ENCODE measurements at places on chromosomes 7 and 10.
A peak's percentile ranks its signal among the peaks of the same experiment; 100 is the strongest.

DNA sequence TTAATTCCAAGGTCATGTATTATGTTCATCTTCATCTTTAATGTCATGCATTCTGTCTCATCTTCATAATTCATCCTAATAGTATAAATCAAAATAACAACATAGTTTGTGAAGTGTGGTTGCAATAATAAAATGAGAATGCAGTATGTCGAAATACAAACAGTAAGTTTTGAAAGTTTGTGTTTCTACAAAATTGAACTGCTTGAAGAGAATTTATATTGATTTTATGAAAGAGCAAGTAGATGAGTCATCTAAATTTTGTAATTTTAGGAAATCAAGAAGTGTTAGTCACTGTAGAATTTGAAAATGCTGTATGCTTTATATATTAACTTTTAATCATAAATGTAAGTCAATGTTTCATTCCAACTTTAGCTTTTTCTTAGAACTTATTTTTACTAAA is 190.5 kb upstream of the PPP1R3A start:
- H3K27me3 ChIP-seq: no peaks in the 10 kb centered on the region
- no peak for DNase-seq
- H3K36me3 ChIP-seq: no peaks in the 10 kb centered on the region

- no peak overlapping the region for H3K4me3 ChIP-seq
- peak overlapping the region; percentile 91 for H3K27ac ChIP-seq
- H3K4me1 ChIP-seq: peaks cover 62% of the 10 kb centered on the region
- no peaks in the 10 kb centered on the region for H3K27me3 ChIP-seq
- peak; percentile 34 for DNase-seq
- peaks cover 6% of the 10 kb centered on the region for H3K36me3 ChIP-seq
Measured at GRCh38 chr10:112958275-112958995, 8.4 kb downstream of the TCF7L2 start.

DNA sequence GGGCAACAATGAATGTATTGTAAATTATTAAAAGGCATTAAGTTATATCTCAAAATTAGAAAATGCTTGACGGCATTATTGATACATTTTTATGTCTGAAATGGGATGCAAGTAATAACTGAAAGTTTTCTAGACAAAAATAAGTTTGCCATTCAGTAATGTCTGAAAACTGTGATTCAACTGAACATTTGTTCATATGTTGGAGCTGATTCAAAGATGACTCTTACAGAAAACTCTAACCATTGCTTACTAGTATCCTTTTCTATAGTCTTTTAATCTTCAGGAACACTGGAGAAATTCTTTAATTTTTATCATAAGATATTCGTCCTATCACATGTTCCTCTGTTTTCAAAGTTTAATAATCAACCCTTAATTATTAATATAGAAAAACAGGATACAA is 71.1 kb upstream of the TFEC start:
- no peak for DNase-seq
- H3K4me3 ChIP-seq: no peak overlapping the region
- no peak overlapping the region for H3K27ac ChIP-seq
- no peaks in the 10 kb centered on the region for H3K4me1 ChIP-seq
- no peaks in the 10 kb centered on the region for H3K27me3 ChIP-seq

GRCh38 chr7:33964417-33965182 is 59.3 kb downstream of the BMPER start:
- H3K4me3 ChIP-seq: no peak overlapping the region
- no peaks in the 10 kb centered on the region for H3K36me3 ChIP-seq
- H3K27me3 ChIP-seq: peaks cover 3% of the 10 kb centered on the region
- no peak overlapping the region for H3K27ac ChIP-seq
- no peaks in the 10 kb centered on the region for H3K4me1 ChIP-seq
- DNase-seq: no peak

- H3K27ac ChIP-seq: no peak overlapping the region
- no peak for DNase-seq
- no peaks in the 10 kb centered on the region for H3K27me3 ChIP-seq
- H3K36me3 ChIP-seq: no peaks in the 10 kb centered on the region
- no peaks in the 10 kb centered on the region for H3K4me1 ChIP-seq
Measured at GRCh38 chr10:8950978-8951377, 896.5 kb downstream of the GATA3 start.

- peak overlapping the region; percentile 17 for H3K27ac ChIP-seq
- H3K27me3 ChIP-seq: no peaks in the 10 kb centered on the region
- DNase-seq: peak; percentile 69
- peaks cover 9% of the 10 kb centered on the region for H3K4me1 ChIP-seq
Measured at GRCh38 chr7:81045491-81046030, 126.7 kb upstream of the SEMA3C start.

DNA sequence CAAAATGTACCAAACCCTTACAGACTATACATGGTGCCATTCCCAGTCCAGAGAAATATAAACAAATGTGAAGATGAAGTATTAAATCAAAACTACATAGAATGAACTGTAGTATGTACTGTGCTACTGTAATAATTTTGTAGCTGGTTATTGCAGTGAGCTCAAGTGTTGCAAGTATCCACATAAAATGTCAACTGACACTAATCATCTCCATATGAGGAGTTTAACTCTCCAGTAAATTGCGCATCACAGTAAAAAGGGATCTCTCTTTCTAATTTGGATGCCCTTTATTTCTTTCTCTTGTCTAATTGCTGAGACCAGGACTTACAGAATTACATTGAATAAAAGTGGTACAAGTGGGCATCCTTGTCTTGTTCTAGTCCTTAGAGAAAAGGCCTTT is 165.5 kb downstream of the CPED1 start:
- no peak overlapping the region for H3K4me3 ChIP-seq
- H3K27ac ChIP-seq: no peak overlapping the region
- no peaks in the 10 kb centered on the region for H3K27me3 ChIP-seq
- H3K4me1 ChIP-seq: no peaks in the 10 kb centered on the region
- no peaks in the 10 kb centered on the region for H3K36me3 ChIP-seq

DNA sequence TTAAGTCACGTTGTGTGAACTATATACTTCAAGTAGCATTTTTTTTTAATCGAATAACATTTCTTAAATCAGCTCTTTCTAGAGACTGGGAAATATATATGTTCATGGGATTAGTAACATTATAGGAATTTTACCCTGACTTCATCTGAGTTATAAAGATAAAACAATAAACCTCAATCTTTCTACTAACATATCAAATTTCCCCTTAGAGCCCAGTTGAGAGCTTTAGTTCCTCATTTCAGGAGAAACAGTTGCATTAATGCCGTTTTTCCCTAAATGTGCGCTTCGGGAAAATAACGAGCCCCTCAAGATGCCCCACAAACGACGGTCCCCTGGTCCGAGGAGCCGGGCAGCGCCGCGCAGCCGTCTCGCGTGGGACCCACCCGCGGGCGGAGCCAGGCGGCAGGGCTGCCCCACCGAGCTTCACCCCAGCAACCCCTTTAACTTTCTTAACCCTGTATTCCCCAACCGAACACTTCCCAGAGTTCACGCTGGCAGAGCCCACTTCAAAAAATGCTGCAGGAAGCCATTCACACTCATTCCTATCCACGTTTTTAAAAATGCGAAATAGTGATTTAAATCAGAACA is 152.5 kb upstream of the YAE1 start:
- no peaks in the 10 kb centered on the region for H3K4me1 ChIP-seq
- no peak for DNase-seq
- no peaks in the 10 kb centered on the region for H3K36me3 ChIP-seq
- H3K27ac ChIP-seq: no peak overlapping the region
- H3K4me3 ChIP-seq: peak overlapping the region; percentile 65

DNA sequence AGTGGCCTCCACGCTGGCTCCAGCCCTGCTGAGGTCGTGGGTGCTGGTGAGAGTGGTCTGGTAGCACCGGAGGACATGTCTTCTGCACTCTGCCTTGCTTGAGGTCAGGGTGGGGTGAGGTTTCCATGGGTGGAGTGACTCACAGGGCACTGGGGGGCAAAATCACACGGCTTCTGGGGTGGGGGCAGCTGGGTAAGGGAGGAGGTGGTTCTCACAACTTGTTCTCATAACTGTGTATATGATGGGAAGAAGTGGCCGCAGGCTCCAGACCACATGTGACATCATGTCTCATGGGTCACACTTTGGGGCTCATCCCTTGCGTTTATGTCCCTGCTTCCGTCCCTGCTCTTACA is 884 bp upstream of the PRF1 start:
- no peaks in the 10 kb centered on the region for H3K36me3 ChIP-seq
- no peak overlapping the region for H3K27ac ChIP-seq
- H3K4me3 ChIP-seq: no peak overlapping the region
- no peaks in the 10 kb centered on the region for H3K27me3 ChIP-seq
- no peak for DNase-seq

DNA sequence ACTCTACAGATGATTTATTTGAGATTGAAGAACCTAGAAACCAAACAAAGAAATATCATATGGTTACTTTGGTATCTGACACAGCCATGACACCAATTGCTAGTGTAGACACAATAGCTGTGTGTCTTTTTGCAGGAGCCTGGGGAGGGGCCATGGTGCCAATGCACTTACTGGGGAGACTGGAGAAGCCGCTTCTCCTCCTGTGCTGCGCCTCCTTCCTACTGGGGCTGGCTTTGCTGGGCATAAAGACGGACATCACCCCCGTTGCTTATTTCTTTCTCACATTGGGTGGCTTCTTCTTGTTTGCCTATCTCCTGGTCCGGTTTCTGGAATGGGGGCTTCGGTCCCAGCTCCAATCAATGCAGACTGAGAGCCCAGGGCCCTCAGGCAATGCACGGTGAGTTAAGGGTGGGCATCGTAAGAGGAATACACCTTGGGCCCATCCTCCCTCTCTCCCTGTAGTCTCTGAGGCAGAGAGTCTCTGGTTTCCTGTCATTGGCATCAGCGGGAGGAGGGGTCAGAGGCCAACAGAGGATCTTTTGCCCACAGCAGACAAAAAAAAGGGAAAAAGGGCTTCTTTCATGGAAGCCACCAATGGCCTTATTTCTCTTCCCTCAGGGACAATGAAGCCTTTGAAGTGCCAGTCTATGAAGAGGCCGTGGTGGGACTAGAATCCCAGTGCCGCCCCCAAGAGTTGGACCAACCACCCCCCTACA is 1.2 kb downstream of the TMEM139 start:
- H3K27ac ChIP-seq: peak overlapping the region; percentile 93
- H3K4me1 ChIP-seq: peaks cover 44% of the 10 kb centered on the region
- H3K27me3 ChIP-seq: no peaks in the 10 kb centered on the region
- DNase-seq: no peak
- peaks cover 6% of the 10 kb centered on the region for H3K36me3 ChIP-seq

GRCh38 chr10:33945051-33945450 is 610.6 kb upstream of the NRP1 start:
- no peak overlapping the region for H3K27ac ChIP-seq
- no peaks in the 10 kb centered on the region for H3K27me3 ChIP-seq
- H3K4me1 ChIP-seq: no peaks in the 10 kb centered on the region
- H3K4me3 ChIP-seq: no peak overlapping the region

DNA sequence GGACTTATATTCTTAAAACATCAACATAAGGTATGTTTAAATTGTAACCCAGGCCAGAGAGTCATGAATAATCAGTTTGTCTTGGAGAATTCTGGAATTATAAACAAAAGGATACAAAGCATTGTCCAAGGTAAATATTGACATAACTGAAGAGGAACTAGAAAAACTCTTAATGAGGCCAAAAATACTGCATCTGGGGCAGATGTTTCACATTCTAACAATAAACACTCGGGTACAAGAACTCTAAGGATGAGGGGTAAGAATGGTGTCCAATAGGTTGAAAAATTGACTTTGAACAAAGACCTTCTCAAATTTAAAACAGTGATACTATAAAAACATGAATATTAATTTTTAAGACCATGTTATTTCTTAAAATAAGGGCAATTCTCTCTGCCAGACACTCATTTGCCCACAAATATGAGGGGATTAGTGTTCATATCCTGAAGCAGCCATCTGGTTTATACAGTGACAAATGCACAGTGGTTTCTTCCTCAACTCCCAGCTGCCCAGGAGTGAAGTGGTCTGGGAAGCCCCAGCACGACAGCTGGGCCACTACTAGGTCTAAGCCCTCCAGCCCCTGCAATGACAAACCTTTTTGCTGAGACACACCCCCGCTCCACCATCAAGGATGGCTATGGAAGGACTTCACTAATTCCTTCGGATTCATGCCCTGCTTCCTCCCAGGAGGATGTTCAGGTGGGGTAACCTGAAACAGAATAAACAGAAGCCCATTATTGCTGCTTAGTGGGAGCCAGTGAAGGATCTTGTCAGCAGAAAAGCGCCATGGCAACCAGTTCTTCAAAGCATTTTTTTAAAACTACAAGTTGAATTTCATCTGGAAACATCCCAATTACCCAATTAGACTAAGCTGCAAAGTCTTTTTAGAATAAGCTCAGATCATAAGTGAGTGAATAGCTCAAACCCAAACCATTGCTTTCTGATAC is 107.5 kb upstream of the ARID5B start:
- H3K4me3 ChIP-seq: no peak overlapping the region
- DNase-seq: peak; percentile 31
- no peaks in the 10 kb centered on the region for H3K27me3 ChIP-seq

DNA sequence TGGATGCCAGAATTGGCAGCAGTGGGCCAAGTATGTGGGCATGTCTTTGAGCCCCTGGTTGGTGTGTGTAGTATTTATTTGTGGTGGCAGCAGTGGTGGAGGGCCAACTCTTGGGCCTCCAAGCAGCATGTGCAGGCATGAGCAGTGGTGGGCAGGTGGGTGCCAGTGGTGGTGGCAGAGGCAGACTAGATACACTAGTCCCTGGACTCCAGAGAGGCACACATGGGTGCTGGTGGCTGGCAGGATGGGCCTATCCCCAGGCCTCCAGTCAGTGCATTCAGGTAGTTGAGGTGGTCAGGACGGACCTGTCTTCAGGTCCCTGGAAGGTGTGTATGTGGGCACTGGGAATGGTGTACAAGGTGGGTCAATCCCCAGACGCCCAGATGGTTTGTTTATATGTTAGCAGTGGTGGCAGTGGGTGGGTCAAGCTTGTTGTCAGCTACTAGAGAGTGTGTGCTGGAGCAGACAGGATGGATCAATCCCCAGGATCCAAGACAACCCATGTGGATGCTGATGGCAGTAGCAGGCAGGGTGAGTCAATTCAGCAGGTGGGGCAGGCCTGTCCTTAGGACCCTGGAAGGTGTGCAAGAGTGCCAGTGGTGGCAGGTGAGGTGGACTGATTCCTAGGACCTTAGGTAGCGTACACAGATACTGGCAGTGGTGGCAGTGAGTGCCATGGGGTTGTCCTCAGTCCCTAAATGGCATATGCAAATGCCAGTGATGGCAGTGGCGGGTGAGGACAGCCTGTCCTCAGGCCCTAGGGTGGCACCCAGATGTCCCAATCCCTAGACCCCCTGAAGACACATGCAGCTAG is 294.3 kb downstream of the RPS24 start:
- no peaks in the 10 kb centered on the region for H3K27me3 ChIP-seq
- DNase-seq: no peak
- no peak overlapping the region for H3K27ac ChIP-seq
- no peak overlapping the region for H3K4me3 ChIP-seq
- no peaks in the 10 kb centered on the region for H3K4me1 ChIP-seq

- no peak for DNase-seq
- H3K27me3 ChIP-seq: no peaks in the 10 kb centered on the region
- no peaks in the 10 kb centered on the region for H3K4me1 ChIP-seq
- no peak overlapping the region for H3K27ac ChIP-seq
- no peaks in the 10 kb centered on the region for H3K36me3 ChIP-seq
Measured at GRCh38 chr10:47018026-47018735, 107.0 kb downstream of the PTPN20 start.
